ENCODE measurements at places on chromosomes 6 and 20.

DNA sequence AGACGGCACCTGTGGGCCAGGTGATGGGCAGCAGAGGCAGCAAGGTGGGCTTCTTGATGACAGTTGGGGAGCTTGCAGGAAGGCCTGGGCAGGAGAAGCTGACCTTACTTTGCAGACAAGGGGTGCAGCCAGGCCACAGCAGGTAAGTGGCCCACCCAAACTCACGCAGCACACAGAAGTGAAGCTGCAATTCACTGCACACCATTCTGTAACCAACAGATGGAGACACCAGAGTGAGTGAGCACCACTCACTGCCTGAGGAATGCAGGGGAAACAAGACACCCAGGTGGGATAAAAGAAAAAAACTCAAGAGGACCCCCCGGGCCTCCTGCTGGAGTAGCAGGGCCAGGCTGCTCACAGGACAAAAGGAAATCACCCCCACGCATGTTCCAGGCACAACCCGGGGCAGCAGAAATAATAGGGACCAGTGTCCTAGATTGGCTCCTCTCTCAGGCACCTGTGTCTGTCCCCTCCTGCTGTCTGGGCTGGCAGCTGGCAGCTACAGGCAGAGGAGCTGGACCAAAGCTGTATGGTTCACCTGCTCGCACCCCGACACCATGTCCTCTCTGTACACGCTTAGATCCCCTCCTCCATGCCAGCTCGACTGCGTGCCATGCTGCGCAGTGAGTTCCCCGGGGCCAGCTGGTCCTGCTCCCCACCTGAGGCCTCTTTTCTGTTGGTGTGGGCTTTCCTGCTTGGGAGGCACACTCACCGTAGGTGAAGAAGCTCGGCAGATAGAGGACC, 4.9 kb downstream of the MTCH1 start:
- DNase-seq: no peak

GRCh38 chr6:44284121-44284520, 13.9 kb downstream of the TMEM151B start:
- DNase-seq: no peak

DNA sequence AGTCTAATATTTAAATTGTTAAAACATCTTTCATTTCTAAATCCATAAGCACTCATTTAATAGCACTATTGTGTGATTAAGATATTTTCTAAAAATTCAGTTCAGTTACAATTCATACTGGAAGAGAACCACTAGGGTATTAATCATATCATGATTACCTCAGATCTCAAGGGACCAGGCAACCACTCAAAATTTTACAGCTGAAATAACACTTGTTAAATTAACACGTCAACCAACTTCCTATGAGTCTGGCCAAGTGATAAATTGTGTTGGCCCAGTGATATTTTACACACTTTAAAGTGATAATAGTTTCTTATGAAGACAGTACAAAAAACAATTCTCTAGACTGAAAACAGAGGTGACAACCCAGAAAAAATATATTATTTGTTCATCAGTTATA, 869.0 kb upstream of the ADGRB3 start:
- no peak for DNase-seq

GRCh38 chr6:40743690-40744446, 156.7 kb upstream of the LRFN2 start:
- no peak for DNase-seq

DNA sequence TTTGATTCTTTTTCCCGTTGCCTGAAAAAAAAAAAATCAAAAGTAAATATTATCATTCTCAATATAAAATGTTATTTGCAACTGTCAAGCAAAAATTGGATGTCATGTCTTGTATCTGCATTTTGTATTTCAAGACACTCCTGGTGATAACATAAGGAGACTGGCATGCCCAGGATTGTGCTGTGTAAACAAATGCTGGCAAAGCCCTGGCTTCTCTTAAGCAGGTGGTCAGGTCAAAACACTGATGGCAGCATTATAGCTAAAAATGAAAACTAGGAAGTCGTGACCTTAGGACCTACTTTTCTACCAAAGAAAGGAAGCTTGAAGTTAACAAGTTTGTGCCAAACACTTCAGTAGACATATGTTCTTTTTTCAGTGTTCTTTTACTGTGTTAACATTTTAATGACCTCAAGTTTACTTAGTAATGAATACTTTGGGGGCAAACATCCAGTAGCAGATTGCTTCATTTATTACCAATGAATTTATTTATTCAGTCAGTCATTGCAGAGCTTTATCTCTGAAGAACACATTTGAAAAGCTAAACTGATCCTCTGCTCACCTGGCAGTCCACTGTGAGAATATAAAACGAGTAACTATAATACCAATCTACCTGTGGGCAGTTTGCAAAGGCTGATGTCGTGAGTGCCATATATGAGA, 243.1 kb upstream of the FLRT3 start:
- no peak for DNase-seq

- DNase-seq: no peak
These were observed 4.5 kb upstream of the TRIB3 start for GRCh38 chr20:376089-376488.

GRCh38 chr6:139982652-139983295, 608.3 kb upstream of the CITED2 start:
- no peak for DNase-seq

DNA sequence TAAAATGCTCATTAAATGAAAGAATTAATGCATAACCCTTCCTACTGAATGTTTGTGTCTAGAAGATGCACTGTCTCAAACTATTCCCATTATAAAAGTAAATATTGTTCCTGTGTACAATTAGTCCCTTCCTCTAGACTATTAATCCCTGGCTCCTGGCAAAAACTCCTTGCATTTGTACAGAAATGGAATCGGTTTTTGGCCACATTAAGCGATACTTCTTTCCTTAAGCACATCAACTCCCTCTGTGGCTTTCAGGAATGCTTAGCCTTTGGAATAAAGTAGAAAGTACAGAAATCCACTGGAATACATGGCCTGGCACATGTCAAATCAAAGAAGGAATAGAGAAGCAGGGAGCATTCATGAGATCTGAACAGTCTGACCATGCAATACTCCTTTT, 179.8 kb downstream of the GMPR start:
- no peak for DNase-seq

DNA sequence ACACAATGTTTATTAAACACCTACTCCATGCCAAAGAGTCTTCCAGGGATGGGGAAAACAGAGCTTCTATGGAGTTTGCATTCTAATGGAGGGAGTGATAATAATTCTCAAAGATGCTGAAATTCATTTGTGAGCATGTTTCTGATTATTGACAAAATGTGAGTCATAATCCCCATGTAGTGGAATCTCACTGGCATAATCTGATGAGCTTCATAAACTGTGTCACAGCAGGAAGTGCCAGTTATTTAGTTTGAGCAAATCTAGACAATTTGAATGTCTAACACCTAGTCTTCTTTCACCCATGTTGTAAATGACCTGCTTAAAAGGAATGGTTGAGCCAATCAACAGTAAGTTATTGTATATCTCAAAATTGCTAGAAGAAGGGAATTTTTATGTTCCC, 95.1 kb downstream of the KCNQ5 start:
- no peak for DNase-seq

- no peak for DNase-seq
These were observed 152.3 kb upstream of the BEND3 start for GRCh38 chr6:107267634-107268033.

- DNase-seq: no peak
These were observed 155.0 kb upstream of the CITED2 start for GRCh38 chr6:139529420-139529819.

GRCh38 chr20:37123441-37123840, 27.6 kb upstream of the RBL1 start:
- no peak for DNase-seq

- peak; percentile 61 for DNase-seq
These were observed 611 bp upstream of the RAB22A start for GRCh38 chr20:58308680-58309527.

DNA sequence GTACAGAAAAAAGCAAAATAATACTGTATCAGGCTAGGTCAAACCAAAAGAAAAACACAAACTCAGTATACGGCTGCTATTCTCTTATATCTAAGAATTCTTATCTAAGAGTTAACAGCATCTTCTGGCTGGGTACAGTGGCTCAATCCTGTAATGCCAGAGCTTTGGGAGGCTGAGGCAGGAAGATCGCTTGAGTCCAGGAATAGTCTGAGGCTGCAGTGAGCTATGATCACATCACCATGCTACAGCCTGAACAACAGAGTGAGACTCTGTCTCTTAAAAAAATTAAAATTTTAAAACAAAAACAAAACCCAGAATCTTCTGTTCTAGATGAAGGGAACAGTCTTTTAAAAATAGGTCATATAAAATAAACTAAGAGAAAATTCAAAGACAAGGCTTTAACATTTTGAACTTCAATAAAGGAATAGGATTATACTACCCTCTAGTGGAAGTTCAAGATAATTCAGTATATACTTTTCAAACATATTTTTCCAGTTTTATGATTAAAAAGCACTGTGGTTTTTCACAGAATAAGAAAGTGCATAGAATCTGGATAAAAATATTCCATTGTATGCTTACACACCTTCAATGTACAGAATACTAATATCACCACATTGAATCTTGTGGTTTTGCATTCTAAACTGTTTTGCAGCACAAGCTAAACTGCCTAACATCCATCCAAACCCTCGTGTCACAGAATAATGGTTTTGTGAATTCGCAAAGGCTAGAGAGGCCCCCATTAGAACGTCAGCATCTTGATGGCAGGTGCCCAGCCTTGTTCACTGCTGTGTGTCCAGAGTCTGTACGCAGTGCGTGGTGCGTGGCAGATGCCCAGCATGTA, 39.3 kb downstream of the DTNBP1 start:
- no peak for DNase-seq

- DNase-seq: no peak
These were observed 128.7 kb downstream of the EYA4 start for GRCh38 chr6:133369773-133370272.

DNA sequence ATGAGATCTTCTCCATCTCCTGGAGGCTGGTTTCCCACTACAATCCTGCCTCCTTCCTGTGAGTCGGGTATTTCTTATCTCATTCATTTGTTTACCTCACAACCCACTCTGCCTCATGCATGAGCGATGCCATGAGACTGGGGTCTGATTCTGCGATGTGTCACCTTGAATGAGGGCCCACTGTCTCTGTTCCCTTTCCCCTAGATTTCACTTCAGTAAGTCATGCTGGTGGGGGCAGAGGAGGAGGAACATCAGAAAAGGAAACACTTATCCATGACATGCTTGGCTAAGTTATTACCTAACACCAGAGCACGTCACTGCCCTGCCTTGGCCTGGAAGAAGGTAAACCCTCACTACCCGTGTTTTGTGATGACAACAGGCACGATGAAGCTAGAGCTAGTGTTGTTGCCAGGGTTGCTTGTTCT, 337.4 kb upstream of the PRDM1 start:
- no peak for DNase-seq

DNA sequence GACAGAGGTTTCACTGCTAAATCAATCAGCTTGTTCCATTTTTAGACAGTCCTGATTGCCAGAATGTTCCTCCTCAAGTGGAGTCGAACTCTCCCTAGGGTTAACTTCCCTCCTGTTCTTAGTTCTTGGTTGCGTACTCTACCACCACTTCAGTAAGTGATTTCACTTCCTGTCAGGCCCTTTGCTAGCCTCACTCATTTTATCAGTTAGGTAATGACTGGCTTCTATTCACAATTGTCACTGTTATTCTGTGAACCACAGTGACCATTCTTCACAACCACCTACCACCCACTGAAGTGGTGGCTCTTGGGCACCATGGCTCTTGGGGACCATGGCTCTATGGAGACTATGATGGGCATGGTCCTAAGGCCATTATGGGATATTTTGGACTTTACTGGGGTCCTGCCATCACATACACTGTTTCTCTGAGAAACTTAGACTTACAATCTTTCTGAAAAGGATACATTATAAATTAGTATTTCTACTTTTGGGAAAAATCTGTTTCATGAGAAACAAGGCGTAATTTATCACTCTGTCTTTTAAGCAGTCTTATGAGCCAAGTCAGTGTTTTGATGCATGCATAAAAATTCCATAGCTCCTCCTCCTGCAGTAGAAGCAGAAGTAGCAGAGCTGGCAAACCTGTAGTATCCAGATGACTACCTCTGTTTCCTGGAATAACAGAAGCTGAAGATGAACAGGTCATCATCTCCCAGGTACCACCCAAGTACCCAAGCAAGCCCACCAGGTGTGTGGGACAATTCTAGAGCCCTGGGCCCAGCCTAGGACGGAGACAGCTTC, 66.3 kb downstream of the ATXN1 start:
- no peak for DNase-seq

- DNase-seq: peak; percentile 81
These were observed 8.3 kb downstream of the PI16 start for GRCh38 chr6:36962874-36963273.

DNA sequence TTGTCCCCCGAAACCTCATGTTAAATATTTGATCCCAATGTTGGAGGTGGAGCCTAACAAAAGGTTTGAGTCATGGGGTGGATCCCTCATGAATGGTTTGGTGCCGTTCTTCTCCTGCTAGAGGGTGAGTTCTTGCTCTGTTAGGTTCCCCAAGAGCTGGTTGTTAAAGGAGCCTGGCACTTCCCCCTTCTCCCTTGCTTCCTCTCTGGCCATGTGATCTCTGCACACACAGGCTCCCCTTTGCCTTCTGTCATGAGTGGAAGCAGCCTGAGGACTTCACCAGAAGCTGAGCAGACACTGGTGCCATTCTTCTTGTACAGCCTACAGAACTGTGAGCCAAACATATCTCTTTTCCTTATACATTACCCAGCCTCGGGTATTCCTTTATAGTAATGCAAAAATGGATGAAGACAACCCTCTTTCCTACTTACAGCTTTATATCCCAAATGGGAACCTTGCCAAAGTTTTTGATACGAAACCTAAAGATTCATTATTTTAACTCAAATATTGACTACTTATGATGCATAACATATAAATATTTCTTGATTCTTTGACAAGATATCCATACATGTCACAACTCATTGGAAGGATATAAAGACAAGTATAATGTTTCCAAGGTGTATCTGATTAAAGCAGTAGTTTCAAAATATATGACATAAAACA, 61.0 kb downstream of the RNF182 start:
- DNase-seq: no peak

DNA sequence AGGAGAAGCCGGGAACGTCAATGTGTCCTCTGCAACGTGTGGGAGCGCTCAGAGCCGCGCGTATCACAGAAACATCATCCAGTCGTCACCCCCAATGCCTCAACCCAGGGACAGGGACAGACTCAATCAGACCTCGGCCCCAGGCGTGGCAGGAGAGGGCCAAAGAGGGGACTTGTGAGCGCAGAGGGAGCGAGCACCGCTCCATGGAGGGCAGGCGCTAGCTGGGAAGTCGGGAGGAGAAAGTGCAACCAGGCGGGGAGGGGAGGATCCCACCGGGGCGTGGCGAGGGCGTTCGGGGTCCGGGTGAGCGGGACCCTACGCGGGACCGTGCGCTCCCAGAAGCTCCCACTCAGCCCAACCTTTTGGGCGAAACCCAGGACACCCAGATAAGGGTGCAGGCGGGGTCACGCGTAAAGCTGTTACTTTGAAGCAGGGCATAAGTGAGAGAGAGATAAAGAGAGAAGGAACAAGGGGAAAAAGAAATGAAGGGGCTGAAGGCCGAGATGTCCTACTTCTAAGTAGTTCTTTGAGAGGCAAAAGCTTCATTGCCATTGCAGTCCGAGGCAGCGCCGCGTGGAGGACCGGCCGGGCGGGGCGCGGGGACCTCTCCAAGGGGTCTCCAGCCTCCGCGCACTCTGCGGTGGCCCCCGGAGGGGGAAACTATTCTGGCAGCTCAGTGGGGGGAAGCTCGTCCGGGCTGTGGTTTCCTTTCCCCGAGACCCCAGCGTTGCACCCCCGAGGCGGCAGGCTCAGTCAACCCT, 862 bp upstream of the SOBP start:
- peak; percentile 34 for DNase-seq
